HuH-7.5 (cell line): ENCODE measurements at places on chromosomes 2 and 18.

DNA sequence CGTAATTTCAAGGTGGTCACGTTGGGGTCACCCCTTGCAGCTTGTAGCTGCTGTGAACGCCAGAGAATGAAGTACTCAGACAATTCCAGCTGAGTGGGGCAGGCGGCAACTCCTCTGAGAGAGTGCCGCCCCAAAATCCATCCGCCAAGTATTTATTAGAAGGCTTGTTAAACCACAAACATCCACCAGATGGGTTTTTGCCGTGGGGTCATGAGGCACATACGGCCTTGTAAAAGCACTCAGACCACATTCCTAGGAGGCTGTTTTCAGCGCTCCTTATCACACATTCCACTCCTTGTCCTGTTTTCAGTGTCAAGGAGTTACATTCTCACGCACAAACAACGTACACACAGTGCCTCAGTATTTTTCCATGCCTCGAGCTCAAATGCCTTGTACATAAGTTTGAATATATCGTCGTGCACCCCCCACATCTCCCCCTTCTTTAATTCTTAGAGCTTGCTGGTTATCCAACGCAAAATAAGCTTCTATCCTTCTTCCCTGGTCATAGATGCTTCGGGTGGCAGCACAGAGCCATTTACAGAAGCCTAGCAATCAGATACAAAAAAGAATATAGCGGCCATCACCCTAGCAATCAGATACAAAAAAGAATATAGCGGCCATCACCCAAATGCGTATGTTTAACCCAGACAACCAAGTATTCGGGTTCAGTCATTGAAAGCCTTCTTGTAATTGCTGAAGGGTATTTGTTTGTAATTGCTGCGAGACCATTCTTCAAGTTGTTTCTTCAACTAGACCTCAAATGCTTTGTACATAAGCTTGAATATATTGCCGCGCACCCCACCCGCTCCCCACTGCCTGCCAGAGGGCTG is 7.3 kb downstream of the ALPP start:
- no peak for DNase-seq

DNA sequence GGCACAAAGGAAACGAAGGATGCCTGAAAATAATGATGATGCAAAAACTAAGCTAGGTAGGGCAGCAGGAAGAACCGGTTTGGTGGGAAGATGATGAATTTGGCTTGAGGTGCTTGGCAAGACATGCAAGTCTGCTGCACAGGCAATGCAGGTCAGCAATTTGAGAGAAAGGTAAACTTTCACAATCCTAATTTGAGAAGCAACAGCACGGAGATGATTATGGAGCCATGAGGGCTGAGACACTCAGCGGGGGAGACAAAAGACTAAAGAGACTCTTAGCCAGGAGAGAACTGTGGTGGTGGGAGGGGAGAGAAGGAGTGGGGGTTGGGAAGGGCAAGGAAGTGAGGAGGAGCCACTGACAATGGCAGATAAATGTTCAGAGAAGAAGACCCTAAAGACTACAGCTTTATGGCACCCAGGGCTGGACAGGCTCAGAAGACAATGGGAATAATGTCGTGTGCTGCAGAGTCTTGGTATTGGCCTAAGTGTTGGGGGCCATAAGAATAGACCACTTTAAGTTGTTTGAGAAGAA is 19.4 kb upstream of the RNF149 start:
- no peak for DNase-seq

DNA sequence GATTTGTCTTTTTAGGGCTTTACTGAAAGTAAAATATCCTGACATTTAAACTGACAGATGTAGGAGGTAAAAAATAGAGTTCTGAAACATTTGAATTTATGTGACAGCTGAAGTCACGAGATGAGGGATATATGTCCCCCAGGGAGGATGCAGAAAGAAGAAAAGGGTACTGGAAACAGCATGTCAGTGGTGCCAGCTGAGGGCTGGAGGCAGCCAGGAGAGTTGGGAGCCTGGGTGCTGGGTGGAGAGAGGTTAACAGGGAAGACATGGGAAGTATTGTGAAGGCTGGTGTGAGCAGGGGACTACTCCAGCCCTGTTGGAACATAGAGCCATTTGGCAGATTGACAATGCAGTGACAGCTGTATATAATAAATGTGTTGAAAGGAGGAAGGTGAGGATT is 11.8 kb upstream of the MOCOS start:
- no peak for DNase-seq

GRCh38 chr2:203935568-203935967 is 995 bp upstream of the ICOS start:
- DNase-seq = no peak

GRCh38 chr18:51110073-51110797 is 80.2 kb downstream of the SMAD4 start:
- DNase-seq = peak; percentile 78

DNA sequence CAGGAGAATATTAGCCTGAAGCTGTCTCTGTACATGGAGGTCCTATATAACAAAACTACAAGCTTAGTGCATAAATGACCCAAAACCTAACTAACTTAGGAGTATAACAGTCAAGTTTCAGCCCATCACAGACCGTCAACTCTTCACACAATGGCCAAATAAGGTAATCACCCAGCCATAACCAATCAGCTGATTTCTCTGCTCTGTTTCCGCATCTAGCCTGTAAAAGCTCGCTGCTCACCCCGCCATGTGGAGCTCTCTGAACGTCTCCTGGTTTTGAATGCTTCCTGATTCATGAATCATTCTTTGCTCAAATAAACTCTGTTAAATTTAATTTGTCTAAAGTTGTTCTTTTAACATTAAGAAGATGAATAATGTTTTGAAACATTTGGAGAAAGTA is 593.6 kb downstream of the TMX3 start:
- no peak for DNase-seq

DNA sequence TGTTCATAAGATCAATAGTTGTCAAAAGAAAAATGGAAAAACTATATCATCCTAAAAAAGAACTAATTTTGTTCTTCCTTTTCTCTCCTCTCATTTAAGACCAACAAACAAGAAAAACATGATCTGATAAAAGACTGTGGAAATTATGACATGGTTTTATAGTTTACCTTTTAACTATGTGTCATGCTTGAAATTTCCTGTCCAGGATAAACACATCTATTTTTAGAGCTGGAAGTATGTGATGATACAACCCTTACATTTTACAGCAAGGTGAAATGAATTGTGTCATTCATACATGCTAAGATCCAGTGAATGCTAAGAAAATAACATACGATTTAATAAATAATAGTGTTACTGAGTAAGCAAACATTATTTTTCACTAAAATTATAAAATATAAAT is 89.9 kb downstream of the GULP1 start:
- no peak for DNase-seq

GRCh38 chr2:120622159-120622869 is 113.4 kb upstream of the GLI2 start:
- no peak for DNase-seq

GRCh38 chr2:167294776-167295140 is 406.5 kb downstream of the XIRP2 start:
- no peak for DNase-seq

DNA sequence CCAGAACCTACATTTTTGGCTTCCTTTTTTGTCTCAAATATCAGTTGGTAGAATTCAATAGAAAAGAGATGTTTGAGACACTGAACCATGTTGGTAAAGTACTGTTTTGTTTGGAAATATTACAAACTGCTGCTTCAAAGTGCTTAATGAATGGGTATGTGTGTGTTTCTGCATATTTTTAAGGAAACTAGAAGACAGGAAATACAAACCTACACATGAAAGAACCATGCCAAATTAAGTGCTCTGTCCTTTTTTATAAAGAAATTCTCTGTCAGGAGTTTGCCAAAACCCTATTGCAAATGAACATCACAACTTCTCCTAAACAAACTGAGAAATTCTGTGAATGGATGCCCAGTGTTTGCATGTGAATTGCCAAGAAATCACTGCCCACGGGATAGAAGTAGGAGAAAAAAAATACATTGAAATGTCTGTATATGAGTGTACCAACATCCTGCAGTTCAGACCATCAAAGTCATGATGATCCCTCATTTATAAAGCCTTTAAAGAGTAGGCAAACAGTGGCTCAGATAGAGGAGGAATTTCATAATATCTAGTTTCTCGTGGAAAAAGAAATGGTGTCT is 69.6 kb upstream of the RND3 start:
- no peak for DNase-seq

- no peak for DNase-seq
These were observed 164.0 kb downstream of the RDH14 start for GRCh38 chr2:18396329-18397010.

DNA sequence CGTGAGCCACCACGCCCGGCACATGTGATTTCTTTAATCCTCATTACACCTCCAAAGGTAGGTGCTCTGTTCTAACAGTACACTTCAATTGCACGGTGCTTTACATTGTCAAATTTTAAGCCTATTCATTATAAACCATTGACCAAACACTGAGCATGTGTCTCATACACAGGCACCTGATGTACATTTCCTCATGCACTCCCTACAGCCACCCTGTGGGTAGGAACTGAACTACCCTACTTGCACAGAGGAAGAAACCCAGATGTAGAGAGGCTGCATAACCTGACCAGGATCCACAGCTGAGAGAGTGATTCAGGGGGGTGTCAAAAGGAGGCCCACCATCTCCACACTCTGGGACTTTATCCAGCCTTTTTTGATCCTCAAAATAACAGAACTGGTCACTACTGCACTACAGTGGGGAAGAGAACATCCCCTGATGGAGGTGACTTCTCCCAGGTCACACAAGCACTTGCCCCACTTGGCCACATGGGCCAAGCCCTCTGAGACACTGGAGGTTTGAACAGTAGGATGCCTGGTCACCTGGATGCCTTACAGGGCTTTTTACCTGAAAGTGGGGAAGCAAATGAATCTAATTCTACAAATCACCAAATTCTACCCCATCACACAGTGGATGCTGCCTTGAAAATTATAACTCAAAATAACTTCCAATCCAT is 6.9 kb upstream of the DPYSL5 start:
- no peak for DNase-seq

- DNase-seq = no peak
These were observed 480.9 kb downstream of the TXNL1 start for GRCh38 chr18:56157541-56157940.

DNA sequence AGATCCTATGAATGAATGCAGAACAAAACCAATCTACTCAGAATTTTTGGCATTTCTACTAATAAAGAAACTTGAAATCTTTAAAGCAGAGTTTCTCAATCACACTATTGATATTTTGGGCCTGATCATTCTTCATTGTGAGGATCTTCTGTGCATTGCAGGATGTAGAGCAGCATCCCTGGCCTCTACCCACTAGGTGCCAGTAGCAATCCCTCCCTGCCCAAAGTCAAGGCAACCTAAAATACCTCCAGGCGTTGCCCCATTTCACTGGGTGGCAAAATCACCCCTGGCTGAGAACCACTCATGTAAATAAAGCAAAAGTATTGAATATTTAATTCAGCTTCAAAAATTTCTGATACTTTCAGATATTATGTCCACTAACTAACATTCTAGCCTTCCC is 213.0 kb downstream of the SP3 start:
- DNase-seq = no peak

GRCh38 chr2:35462226-35462998 is 893.2 kb upstream of the CRIM1 start:
- no peak for DNase-seq

GRCh38 chr2:177190941-177191340 is 21.7 kb upstream of the HNRNPA3 start:
- DNase-seq = no peak

DNA sequence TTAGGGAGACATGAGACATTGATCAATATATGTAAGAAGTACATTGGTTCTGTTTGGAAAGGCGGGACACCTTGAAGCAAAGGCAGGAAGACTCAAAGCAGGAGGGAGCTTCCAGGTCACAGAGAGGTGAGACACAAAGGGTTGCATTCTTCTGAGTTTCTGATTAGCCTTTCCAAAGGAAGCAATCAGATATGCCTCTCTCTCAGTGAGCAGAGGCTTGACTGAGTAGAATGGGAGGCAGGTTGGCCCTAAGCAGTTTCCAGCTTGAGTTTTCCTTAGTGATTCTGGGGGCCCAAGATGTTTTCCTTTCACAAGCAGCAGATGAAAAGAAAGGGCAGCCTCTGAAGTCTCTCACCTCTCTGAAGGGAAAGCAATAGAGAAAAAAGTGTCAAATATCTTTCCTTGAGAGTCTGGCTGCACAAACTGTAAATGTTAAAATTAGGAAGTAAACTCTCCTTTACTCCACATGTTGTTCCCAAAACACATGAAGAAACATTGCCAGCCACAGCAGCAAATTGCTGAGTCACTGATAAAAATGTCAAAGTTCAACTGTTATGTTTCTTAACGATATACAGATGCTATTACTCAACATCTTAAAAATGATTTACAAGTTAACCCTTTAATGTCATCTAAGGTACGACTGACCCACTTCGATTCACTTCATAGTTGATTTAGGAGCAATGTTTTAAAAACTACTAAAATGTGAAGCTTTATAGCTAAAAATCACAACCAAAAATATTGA is 40.3 kb downstream of the CYB5A start:
- DNase-seq = no peak

GRCh38 chr2:42933824-42934254 is 141.5 kb upstream of the HAAO start:
- DNase-seq = no peak

- DNase-seq = no peak
These were observed 51.8 kb upstream of the GPR75 start for GRCh38 chr2:53911434-53912189.

- DNase-seq = no peak
These were observed 221.8 kb downstream of the INSIG2 start for GRCh38 chr2:118309946-118310680.

- DNase-seq = no peak
These were observed 250.0 kb downstream of the TCF4 start for GRCh38 chr18:55337908-55338521.

GRCh38 chr2:212732860-212733259 is 194.3 kb upstream of the ERBB4 start:
- DNase-seq = no peak

- no peak for DNase-seq
These were observed 11.0 kb upstream of the EPG5 start for GRCh38 chr18:45978084-45978483.

- no peak for DNase-seq
These were observed 444.4 kb upstream of the CELF4 start for GRCh38 chr18:38010037-38010436.

DNA sequence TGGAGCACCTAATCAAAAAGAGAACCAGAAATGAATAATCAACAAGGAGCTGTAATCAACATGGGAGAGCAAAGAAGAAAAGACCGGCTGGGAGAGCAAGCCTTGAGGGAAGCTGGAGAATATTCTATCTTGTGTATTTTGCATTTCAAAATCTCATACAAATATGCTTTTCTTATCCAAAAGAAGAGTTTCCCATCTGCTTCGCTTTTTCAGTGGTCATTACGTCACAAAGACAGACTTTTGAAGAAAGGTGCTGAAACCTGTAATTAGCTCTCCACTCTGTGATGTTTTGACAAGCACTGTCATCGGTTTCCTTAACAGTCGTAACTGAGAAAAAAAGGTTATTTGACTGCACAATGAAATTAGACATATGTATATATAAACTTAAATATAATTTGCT is 139.1 kb upstream of the TACR1 start:
- no peak for DNase-seq

DNA sequence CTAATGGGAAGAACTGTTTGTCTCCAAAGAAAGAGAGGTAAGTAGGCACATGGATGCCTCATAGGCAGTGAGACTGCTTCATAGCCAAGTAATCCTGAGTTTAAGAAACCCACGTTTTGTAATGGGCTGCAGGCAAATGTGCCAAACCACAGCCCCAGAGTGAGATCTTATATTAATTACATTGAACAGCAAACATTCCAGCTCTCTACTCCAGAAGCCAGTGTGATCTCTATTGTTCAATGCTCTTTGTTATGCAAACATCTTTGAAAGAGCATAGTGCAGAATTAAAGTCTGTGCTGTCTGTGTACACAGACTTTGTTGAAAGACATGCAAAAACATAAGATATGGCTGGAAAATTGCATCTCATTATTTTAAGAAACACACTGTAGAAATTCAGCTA is 720.8 kb upstream of the REG3G start:
- no peak for DNase-seq
